AML-193 (cell line): ENCODE measurements at places on chromosomes 1 and 21.
A peak's percentile ranks its signal among the peaks of the same experiment; 100 is the strongest.

DNA sequence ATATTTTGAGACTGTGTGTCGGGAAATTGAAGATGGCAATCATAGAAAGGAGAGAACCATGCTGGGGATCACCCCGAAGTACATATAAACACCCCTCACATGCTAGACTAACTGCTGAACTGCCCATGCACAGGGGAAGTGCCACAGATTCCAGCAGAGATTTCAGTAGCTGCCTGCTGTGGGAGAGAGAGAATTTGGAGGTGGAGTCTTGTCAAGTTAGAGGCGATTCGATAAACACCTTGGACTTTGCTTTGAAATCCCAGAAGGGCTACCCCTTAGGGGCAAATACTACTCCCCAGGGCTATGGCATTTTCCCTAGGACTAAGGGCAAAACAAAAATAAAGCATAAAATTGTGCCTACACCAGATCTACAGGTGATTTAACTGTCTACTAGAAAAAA lies 103.3 kb downstream of the PEX14 start:
- DNase-seq = no peak

DNA sequence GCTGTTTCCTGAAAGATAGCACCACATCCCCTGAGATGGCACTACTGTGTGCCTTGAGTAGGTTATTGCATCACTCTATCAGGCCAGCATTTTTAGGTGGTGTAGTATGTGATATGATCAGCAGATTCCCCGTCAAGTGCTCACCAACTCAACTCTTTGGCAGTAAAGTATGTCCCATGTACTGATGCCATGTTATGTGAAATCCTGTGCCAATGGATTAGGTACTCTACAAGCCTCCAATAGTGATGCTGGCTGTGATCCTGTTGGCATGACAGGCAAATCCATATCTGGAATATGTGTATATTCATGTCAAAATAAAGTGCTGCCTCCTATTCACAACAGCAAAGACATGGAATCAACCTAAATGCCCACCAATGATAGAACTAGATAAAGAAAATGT lies 137.2 kb upstream of the CAMK1G start:
- no peak for DNase-seq

DNA sequence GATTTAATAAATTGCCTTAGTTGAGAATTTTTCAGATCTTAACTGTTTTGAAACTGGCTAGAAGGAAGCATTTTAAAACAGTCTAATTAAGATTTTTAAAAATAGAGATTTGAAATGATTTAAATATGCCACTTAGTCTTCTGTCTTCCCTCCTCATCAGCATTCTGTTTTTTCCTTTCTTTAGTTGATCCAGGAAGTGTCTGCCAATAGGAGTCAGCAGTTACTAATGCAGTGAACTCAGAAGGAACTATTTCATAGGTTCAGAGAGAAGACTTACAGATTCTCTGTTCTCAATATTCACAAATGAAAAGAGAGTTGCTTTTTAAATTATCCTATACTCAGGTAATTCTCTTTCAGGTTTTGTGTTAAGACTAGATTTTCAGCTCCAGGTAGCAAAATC lies 84.5 kb downstream of the RPS6KC1 start:
- DNase-seq = no peak

DNA sequence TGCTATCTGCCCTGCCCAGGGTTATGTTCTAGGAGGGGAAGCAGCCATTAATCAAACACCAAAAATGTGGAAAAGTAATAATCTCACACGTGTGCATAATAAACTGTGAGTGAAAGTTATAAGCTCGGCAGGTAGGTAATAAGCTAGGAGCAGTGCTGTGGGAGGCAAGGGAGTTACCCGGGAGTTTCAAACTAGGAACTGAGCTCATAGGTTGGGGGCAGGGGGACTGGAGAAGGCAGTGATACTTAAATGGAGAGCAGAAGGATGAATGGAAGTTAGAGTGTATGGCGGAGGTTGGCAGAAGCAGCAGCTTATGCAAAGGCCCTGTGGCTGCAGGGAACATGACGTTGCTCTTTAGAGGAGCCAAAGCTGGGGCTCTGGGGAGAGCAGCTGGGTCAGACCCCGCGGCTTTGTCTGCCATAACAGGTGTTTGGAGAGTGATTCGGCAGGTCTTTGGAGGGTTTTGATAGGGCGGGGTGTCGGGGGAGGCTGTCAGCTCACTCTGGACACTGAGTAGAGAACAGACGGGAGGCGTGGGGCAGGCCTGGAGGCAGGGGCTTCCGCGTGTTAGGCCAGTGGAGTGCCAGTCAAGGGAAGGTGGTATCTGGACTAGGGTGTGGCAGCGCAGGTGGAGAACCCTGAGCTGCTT lies 20.0 kb downstream of the PTPRF start:
- DNase-seq = no peak

- DNase-seq = no peak
Observed at GRCh38 chr1:233459470-233459945, 132.0 kb downstream of the MAP3K21 start.

DNA sequence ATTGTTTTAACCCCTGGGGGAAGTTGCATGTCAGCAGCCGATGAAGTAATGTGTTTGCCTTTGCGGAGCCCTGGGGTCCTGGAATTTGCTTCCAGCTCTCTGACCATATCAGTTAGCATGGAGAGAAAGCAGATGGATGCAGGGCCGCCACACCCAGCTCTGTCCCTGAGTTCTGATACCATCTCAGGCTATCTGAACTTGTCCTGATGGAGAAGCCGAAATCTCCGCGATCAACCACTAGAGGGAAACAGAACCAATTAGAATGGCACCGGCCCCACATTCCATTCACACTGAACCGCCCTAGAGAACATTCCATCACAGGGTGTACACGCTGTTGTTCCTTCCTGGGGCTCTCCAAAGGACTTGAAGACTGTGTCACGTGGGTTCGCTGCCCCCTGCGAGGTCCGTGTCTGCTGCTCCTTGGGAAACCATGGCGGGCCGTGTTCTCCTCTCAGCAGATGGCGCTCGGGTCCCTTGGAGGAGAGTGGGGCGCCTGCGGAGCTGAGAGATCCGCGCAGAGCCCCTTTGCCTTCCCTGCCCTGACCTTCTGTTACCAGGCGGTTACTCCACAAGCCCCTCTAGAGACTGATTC lies 75.4 kb downstream of the ABCA4 start:
- no peak for DNase-seq

GRCh38 chr1:19621274-19621950 lies 22.7 kb upstream of the NBL1 start:
- DNase-seq = no peak

- DNase-seq = no peak
Observed at GRCh38 chr1:214164173-214164572, 116.8 kb upstream of the SMYD2 start.

DNA sequence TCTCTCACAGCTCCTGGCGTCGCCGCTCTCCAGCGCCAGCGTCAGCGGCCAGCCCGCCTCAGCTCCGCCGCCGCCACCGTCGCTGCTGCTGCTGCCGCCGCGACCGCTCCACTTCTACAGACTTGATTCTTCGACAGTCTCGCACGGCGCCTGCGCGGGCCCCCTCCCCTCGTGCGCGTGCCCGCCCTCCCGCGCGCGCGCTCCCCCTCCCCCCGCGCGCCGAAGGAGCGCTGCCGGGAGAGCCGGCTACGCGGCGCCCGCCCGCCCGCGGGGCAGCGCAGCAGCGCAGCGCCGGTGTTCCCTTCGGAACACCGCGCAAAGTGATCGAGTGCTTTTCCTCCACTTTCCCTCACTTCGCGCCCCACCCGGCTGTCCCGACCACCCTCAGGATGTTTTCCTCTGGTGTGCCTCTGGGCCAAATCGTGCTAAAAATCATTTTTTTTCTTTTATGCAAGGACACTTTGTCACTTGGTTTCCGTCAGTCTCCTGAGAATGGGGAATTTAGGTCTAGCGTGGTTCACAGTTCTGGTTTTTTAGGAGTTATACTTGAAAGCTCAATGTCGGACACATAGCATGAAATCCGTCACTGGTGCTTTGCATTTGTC lies at the start of gene IRF2BP2:
Gene IRF2BP2, minus strand, starts transcription at position 118 of the 605 bp plus-strand sequence. CDS start 684 bp downstream, outside the sequence.
- DNase-seq = peak; percentile 73

DNA sequence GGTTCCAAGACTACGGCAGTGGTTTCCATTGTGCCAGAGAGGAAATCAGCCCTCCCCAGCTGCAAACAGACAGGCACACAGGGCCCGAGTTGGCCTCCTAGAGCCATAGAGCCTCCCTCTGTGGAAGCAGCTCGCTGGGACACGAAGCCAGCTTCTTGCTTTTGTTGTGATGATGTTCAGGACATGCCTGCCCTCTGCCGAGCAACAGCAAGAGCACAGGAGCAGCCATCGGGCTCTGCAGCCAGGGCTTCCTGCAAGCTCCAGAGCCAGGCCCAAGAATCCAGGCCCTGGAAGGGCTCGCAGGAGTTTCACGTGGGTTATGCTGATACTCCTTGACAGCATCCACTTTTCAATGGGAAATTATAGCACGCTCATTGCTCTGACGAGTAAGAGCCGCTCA lies 18.5 kb downstream of the NPHP4 start:
- DNase-seq = no peak

GRCh38 chr1:95954585-95954984 lies 720.6 kb downstream of the RWDD3 start:
- DNase-seq = no peak

- peak; percentile 88 for DNase-seq
Observed at GRCh38 chr21:37866027-37866426, 50.2 kb downstream of the KCNJ6 start.

- DNase-seq = no peak
Observed at GRCh38 chr21:18476639-18477038, 73.1 kb upstream of the TMPRSS15 start.

GRCh38 chr1:161131523-161132409 lies 701 bp downstream of the DEDD start:
- DNase-seq = no peak

GRCh38 chr1:54667797-54668196 lies 26.2 kb downstream of the MROH7 start:
- DNase-seq = no peak

DNA sequence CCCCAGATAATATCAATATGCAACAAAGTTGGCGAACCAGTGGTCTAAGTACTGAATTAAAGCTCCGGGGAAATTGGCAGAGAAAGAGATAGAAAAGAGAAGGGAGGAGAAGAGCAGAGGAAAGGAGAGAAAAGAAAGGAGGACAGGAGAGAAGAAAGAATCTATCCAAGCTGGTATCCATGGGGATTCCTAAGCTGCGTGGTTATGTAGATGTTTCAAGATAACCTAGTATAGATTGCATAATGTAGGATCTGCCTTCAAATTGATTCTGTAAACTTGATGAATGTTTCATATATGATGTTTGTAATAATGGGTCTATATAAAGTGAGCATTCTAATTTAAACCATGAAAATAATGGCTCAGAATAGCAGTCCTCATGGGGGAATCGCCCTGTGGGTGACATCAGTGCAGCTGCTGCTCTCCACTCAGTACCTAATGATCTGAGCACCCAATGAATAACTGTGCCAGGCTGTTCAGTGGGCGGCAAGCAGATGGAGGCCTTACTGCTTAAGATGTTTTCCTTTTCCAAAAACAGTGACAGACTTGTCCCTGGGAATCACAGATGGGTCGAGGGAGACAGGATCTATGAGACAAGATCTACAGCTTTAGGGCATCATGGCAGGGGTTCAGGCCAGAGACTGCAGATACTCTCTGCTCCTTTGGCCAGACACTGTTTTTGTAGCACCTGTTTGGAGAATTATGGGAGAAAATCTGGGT lies 78.0 kb downstream of the LAMC2 start:
- no peak for DNase-seq

DNA sequence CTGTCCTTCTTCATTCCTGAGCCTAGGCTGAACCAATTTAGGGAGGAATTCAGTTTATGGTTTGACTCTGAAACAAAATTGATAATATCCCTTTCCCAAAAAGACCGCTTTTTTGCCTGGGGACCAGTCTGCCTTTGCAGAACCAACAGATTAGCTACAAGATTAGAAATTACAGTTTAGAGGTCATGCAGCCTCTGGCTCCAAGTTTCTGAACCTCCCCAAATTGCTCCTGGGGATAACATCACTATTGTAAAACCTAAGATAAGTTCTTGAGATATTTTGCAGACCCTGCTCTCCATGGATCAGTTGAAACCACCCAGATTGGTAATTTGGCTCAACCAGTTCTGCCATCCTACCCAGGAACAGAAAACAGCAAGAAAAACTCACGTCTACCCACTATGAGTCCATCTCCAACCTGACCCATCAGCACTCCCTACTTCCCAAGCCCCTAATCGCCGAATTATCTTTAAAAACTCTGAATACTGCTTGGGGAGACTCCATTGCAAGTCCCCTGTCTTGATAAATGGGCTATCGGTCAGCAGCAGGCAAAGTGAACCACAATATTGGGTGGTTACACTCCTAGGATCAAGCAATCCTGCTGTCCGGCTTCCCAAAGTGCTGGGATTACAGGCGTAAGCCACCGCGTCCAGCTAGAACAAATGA lies 605 bp upstream of the RABGGTB start:
- no peak for DNase-seq

DNA sequence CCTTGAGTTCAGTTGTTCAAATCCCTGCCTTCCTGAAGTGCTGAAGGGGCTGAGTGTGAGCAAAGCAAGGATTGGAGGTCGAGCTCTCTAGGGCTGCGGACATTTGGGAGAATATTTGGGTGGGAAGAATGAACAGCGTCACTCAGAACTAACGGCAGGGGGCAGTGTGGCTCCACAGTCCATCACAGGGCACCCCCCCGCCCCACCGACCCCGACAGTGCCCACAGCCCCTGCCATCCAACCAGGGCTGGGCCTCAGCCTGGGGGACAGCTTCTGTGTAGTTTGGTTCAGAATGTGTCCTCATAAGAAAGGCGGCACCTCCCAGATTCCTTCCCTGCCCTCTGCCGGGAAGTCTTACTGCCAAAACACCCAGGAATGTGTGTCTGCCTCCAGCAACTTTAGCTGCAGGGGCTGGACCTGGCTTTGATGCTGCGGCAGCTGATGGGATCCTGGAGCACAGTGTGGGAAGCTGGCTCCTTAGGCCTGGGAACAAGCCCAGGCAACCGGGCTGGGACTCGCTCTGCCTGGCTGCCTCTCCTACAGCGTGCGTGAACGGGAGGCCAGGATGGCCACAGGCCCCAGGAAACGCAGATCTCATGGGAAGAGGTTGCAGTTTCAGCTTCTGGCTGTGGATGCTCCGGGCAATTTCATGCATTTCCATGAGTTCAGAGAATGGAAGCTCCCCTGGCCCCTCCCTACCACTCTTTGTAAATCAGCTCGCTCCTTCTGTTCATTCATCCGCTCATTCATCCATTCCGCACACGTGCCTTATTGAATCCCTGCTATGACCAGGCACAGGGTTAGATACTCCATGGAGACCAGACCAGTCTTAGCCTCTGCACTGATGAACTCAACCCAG lies 104.9 kb upstream of the TMPRSS2 start:
- DNase-seq = no peak
